ENCODE measurements at places on chromosomes 13 and 19. TPM values are rescaled to one million over a fixed set of nuclear protein-coding genes. Genes with fewer than 3 reads are reported as not detected.

The POU2F2 gene
- total RNA-seq: 9.0 TPM

The ALG11 gene
- 32.5 TPM for total RNA-seq

GRCh38 chr19:39125199-39125553 lies 410 bp upstream of the PAK4 start:
- DNase-seq: no peak
- H3K4me1 ChIP-seq: no peaks in the 10 kb centered on the region
- no peaks in the 10 kb centered on the region for H3K36me3 ChIP-seq
- no peak overlapping the region for H3K27ac ChIP-seq
- no peak overlapping the region for H3K4me3 ChIP-seq

The CYP4F8 gene
- total RNA-seq: not detected

DNA sequence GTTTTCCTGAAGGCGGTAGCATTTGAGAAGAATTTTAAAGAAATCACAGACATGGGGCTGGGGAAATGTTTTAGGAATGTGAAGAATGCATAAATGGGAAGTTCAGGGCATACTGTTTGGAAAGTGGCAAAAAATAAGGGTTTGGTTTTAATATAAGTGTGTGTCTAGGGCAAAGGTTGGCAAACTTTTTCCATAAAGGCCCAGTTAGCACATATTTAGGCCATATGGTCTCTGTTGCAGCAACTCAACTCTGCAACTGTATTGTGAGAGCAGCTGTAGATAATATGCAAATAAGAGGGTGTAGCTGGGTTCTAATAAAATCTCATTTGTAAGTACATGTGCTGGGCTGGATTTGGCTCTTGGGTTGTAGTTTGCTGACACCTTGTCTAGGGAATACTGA lies 521.9 kb downstream of the DIAPH3 start:
- H3K27ac ChIP-seq: no peak overlapping the region
- no peaks in the 10 kb centered on the region for H3K27me3 ChIP-seq
- no peaks in the 10 kb centered on the region for H3K36me3 ChIP-seq
- no peak overlapping the region for H3K4me3 ChIP-seq
- no peak for DNase-seq
